NCI-H1694 (cell line): ENCODE measurements at places on chromosomes 5 and 9.

DNA sequence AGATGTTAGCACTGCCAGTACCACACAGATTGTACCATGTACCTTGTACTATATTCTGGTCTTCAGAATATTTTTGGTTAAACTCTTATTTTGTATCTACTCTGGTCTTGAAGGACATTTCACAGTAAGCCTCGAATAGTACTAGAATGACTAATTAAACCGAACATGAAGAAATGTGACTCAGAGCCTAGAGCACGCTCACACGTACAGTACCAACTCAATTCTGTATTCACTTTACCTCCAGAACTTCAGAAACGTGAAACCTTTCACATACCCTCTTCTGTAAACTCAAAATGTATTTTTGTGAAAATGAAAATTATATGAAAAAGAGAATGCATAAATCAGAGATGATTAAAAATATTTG is 112.8 kb downstream of the MVB12B start:
- no peak for DNase-seq

DNA sequence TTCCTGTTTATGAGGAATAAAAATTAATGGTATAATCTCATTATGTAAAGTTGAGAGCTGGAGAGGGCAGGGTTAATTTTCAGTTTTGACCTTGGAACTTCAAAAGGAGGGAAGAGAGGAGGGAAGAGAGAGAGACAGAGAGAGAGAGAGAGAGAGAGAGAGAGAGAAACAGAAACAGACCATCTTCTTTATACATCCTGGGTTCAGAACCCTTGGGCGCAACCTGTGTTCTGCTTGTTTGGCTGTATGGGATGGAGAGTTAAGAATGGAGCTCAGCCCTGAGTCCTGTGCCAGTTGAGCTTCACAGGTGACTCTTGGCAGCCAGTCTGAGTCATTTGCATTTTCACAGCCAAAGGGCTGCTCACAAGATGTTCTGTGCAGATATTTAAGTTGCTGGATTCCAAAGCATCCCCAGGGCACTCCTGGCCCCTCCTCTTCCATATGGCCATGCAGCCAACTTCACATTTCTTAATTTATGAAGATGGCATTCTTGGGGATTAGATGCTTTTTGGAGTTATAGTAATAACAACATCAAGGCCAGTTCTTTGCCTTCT is 143.5 kb downstream of the CARTPT start:
- DNase-seq, result no peak

DNA sequence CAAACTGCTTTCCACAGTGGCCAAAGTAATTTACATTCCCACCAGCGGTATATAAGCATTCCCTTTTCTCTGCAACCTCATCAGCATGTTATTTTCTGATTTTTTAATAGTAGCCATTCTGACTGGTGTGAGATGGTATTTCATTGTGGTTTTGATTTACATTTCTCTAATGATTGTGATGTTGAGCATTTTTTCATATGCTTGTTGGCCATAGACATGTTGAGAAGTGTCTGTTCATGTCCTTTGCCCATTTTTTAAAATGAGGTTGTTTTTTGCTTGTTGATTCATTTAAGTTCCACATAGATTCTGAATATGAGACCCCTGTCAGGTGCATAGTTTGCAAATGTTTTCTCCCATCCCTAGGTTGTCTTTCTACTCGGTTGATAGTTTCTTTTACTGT is 254.5 kb upstream of the MPDZ start:
- no peak for DNase-seq

DNA sequence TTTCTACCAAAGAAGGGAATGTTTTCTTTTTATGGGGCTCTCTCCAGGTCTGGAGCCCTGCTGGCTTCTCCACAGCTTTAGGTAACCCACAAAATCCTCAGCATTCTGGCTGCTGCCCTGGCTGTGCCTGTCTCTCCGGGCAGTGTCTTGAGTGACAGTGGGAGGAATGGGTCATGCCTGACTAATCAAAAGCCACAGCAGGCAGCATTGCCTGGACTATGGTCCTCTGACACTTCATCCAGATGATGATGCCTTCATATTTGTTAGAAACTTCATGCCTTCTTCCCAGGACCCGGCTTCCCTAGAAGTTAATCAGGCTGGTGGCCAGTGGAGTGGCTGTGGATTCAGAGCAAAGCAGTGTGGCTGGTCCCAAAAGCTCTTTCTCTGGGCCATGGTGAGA is 32.2 kb upstream of the TGFBI start:
- DNase-seq, result no peak
